ENCODE measurements at places on chromosomes 2 and 18.

DNA sequence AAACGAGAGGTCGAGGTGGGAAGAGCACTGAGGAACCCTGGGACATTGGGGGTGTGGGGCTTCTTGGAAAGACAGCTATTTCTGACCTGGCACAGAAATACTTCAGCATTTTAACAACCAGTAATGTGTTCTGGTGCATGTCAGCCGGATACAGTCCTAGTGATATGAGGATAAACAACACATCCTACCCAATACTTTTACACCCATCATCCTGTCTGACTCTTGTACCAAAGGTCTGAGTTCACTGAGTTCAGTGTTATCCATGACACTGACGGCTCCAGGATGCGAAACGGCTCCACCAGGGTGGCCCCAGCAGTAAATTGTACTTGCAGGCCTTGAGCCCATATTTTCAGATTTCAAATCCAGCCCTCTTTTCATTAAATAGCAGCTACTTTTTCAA lies 65.9 kb upstream of the SH3BP4 start:
- no peak for DNase-seq

DNA sequence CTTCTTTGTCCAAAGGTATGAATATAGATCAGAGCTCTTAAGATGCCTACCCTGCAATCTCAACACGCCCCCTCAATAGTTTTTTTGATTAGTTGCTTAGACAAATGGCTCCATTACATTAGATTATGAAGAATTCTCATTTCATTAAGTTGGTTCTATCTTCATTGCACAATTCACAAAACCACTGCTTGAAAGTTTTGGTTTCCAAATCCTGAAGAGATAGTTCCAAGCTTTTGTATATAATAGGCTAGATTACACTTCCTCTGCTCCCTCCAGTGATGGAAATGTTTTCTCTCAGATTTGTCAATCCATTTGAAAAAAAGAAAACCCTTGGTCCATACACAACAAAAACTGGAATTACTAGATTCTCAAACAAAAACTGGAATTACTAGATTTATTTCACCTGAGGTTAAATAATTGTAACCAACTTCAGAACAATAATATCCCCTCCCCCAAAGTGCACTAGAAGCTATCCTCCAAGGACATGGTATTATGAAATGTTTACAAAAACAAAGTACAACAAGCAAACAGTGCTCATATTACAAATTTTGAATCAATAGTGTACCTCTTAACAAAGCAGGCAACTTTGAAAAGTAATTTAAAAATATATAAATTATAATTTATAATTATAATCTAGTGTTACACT lies 6.8 kb upstream of the TLK1 start:
- no peak for DNase-seq

- DNase-seq = no peak
Measured at GRCh38 chr2:73654175-73654574, 12.0 kb upstream of the NAT8 start.

- no peak for DNase-seq
Measured at GRCh38 chr2:32932825-32933755, 13.7 kb upstream of the LTBP1 start.

GRCh38 chr2:207328944-207329386 lies 163.2 kb upstream of the KLF7 start:
- DNase-seq = no peak

DNA sequence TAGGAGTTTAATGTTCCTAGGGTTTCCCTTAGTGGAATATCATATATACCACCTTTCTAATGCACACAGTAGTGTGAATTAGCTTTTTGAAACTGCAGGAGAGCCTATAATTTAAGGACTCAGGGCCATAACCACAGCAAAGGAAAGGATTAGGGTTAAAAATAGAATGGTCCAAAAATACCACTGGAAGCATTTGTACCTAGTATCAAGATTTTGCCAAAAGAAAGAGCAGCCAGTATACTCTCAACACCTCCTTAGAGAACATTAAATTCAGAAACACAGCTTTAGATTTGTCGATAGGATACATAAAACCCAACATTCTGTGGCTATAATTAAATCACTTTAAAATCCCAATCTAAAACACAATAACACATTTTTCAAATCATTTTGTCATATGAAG lies 634.9 kb downstream of the EPHA4 start:
- DNase-seq = no peak

DNA sequence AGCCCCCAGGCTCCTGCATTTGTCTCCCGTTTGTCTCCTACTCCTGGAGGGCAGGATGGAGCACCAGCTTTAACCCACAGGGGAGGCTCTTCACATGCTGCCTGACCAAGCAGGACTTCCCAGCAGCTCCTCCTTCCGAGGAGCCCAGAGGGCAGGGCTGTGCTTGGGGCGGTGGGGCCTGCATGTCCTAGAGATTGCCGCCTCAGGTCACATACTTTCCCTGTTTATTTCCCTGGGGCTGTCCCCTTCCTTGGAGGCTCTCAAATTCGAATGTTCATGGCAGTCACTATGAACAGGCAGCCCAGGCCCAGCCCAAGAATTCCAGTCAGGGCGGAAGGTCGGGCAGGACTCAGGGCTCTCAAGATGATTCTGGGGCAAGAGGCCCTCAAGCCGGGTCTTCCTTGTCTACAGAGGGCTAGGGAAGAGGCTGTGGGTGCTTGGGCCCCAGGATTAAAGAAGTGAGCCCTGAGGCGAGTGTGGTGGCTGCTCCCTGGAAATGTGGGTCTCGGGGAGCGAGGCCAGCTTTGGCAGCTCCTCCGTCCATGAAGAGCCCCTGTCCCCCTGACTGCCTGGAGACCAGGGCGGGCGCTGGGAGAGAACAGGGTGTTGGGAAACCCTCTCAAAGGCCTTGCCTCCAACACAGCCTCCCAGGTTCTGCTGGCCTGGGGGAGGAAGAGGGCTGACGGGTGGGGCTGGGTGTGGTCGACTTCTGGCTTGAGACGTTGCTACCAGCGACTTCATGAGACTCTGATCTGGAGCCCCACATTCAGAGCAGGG lies 48.9 kb upstream of the HPCAL1 start:
- no peak for DNase-seq

Data from renal pelvis (tissue), 12 donors.